Erythroblast (primary cell): ENCODE measurements at places on chromosomes 6 and 20.

DNA sequence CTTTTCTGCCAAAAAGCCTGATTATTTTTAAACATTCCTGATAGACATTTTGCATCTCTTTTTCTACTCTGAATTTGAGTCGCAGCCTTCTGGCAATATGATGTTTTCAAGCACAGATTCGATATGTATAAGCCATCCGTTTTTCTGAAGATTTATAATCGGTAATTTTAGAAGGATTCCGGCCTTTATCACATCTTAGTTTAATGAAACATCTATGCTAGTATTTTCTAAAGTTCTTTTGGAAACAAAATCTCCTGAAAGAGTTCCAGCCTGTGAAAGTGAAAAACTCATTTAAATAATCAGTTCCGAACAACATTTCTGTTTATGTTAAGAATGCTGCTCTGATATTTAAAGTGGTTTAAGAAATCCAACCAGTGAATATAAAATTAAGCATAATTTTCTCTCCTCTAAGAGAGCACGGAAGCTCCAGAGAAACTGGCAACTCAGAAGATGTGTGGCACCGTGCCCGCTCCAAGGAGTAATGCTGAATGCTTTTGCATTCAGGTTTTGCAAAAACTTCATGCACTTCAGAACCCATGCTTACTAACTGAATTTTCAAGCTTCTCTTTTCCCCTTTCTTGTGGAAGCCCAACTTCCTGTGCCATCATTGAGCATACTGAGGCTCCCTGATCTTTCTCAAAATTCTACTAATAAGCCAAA lies 20.7 kb downstream of the NDUFAF4 start:
- no peak for DNase-seq

- DNase-seq: no peak
Observed at GRCh38 chr6:132388291-132388690, 13.0 kb downstream of the MOXD1 start.

- DNase-seq: no peak
Observed at GRCh38 chr6:119929121-119929520, 579.6 kb upstream of the MAN1A1 start.

DNA sequence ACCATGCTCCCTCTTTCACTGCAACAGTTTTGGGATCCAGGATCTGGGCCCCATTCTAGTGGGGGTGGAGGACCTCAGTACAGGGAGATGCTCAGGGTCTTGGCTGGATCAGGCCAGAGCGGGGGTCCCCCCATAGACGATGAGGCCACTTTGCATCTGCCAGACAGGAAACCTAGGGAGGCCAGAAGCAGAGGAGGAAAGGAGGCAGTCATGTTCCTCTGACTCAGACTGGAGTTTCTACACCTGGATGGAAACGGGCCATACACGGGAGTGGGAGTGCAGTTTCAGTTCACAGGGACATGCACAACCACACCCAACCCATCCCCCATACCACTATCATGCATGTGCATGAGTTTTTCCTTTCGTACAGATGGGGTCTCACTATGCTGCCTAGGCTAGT lies 3.6 kb upstream of the EMILIN3 start:
- no peak for DNase-seq

GRCh38 chr20:63951398-63952209 lies 4.6 kb downstream of the UCKL1 start:
- DNase-seq: no peak

GRCh38 chr6:157361886-157362285 lies 19.1 kb upstream of the ZDHHC14 start:
- DNase-seq: no peak

DNA sequence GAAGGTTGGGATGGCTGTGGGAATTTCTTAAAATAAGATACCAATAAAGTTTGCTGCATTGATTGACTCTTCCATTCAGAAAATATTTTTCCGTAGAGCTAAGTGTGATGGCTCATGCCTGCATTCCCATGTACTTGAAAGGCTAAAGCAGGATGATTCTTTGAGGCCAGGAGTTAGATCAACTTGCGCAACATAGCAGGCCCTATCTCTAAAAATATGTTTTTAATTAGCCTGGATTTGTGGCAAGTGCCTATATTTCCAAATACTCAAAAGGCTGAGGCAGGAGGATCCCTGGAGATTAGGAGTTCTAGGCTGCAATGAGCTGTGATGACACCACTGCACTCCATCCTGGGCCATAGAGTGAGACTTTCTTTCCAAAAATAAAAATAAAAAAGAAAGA lies 431.2 kb upstream of the PTCHD4 start:
- no peak for DNase-seq

DNA sequence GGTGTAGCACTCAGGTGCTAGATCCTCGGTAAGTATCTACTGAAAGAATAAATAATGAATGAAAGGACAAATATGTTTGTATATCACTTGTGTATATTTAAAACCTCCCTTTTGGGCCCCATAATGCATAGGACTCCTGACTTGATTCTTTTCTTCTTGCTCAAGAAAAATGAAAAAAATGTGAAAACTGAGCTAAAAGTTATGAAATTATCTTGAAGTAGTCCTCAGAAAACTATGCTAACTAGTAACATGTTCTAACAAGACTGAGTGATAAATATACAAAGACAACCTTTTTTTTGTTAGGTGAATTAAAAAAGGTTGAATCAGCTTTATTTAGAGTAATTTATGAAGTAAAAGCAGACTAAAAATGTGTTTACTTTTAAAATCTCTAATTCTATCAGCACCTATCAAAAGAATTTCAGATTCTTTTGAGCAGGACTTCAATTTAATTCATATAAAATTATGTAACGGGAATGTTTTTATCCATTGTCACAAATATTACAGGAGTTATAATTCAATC lies 247.8 kb upstream of the JAG1 start:
- DNase-seq: no peak

DNA sequence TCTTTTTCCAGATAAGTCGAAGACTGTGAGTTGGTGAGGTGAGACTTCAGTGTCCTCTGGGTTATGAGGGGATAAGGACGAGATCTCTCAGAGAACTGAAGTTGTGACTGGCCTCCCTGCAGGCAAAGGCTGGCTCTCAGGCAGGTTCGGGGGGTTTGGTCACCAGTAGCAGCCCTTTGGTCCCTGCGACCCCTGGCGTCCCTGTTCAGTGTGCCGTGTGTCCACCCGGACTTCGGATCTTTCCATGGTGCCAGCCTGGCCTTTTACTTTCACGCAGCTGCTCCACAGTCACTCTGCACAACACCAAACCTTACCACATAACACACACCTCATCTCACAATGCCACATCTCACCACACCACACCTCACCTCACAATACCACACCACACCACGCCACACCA lies 131.9 kb downstream of the ERMARD start:
- no peak for DNase-seq

GRCh38 chr20:49659056-49659455 lies 54.6 kb downstream of the B4GALT5 start:
- no peak for DNase-seq

DNA sequence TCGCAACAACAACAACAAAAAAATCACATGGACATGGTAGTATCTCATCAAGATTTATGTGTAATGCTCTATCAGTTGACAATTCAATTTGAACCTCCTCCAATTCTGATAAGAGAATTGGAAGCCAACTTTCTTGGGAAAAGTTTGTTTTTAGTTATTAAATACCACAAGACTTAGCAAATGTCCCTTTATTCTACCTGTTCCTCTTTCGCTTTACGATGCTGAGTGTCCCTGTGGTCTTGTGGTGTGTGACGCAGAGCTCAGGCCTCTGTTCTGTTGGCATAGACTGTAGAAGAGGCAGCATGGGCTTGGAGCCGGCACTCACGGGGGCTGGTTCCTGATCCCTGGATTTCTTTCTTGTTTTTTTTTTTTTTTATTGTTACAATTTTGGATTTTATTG lies 76.7 kb downstream of the PSMB1 start:
- DNase-seq: no peak

DNA sequence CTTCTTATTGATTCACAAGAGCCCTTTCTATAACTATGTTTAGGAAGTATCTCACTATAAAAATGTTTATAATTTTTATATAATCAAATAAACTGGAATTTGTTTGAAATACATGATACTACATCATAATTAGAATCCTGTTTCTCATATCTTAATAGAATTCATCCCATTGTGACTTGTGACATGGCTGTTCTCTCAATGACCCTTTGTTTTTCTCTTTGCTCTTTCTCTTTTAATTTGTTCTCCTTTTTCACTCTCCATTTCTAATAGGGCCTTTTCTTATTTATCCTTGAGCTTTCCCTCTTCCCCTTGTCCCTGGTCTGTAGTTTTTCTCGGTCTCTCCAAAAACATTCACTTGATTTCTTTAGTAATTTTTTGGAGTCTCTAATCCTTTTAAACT lies 111.3 kb downstream of the ADGRB3 start:
- no peak for DNase-seq

- no peak for DNase-seq
Observed at GRCh38 chr6:20362623-20363022, 39.1 kb upstream of the E2F3 start.

- DNase-seq: no peak
Observed at GRCh38 chr20:37331060-37331857, 14.7 kb upstream of the SRC start.

DNA sequence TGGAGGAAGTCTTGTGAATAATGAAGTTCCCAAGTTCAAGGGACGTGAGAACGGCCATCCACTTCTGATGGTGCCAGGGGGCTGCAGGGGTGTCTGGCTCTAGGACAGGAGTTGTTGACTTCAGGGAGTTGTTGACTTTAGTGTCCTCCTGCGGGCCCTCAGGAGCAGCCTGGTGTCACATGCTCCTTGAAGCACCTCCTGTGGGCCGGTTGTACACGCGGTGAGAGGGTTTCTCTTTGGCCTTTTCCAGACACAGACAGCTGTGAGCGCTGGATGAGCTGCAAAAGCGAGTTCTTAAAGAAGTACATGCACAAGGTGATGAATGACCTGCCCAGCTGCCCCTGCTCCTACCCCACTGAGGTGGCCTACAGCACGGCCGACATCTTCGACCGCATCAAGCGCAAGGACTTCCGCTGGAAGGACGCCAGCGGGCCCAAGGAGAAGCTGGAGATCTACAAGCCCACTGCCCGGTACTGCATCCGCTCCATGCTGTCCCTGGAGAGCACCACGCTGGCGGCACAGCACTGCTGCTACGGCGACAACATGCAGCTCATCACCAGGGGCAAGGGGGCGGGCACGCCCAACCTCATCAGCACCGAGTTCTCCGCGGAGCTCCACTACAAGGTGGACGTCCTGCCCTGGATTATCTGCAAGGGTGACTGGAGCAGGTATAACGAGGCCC lies 77.8 kb downstream of the ISM1 start:
- no peak for DNase-seq

GRCh38 chr6:25601800-25602673 lies 50.0 kb upstream of the SCGN start:
- DNase-seq: peak; percentile 85

- peak; percentile 60 for DNase-seq
Observed at GRCh38 chr20:51966296-51966971, 164.1 kb upstream of the SALL4 start.

DNA sequence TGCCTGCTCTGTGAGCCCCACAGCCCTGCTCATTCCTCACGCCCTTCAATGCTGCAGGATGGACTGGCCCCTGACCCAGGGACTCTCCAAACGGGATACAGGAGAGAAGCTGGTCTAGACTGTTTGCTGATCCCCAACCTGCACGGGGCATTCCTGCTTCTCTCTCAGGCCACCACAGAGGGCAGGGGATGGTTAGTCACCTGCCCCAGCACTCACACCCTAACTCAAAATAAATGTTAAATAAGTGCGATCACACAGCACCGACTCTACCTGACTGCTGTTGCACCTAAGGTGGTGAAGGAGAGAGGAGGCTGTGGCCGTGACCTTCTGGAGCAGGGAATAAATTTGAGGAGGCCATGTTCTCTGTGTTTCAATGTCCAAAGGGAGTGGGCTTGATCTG lies 39.9 kb upstream of the TGM6 start:
- DNase-seq: no peak

DNA sequence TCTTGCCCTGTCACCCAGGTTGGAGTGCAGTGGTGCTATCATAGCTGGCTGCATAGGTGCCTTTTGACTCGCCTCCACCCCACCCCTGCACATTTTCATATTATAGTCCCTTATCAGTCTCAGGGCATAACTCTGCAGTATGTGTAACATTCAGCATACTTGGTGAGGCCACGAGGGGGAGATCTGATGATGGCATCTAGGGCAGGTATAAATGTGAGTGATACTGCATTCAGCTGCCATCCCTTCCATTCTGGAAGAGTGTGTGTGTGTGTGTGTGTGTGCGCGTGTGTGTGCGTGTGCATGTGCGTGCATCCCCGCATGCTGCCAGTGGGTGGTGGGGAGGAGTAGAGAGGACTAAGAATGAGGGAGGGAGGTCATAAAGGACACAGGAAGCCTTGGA lies 81.4 kb downstream of the JARID2 start:
- DNase-seq: peak; percentile 90

- DNase-seq: no peak
Observed at GRCh38 chr20:63081831-63082230, 75.1 kb upstream of the BHLHE23 start.

GRCh38 chr20:38296433-38296832 lies 7.5 kb upstream of the BPI start:
- DNase-seq: no peak

DNA sequence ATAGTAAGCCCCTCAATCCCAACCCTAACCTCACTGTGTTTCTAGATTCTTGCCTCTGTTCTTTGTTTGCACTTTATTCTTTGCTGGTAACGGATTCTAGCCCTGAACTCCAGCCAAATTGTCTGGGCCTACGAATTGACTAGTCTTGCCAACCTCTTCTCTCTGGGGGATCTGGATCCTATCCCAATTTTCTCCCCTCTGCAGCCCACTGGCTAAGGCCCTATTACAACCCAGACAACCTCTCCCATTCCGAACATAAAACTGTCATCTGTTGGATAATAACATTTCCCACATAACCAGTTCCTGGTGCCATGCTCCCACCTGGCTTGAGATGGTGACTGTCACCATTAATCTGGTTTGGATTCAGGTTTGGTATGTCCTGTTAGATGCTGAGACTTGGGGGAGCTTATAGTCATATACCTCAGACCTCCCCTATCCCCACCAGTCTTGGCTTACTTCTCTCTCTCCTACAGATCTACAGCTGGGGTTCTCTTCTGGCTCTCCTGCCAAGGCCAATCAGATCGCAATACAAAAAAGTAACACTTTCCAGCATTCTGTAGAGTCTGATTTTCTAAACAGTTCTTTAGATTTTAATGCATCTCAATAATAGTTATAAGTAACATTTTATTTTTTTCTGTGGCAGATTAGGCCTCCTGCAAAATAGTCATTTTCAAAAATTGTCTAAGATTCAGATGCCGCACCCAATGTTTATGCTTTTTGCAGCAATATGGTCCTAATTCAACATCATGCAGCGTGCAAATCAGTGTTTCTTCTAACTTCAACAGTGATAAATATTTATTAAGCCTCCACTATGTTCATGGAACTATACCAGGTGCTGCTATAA lies 29.8 kb upstream of the AHI1 start:
- no peak for DNase-seq

GRCh38 chr6:102853249-102853955 lies 1459.9 kb downstream of the GRIK2 start:
- no peak for DNase-seq

DNA sequence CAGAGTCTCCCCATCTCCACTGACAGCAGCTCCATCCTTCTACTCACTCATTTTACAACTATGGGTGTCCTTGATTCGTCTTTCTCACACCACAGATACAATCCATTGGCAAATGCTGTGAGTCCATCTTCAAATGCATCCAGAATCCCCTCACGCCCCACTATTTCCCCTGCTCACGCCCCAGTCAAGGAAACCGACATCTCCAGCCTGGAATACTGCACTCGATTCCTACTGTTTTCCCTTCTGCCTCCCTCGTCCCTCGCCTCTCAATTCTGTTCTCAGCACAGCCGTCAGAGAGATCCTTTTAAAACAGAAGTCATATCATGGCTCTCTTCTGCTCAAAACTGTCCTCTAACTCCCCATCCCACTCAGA lies 4.7 kb downstream of the HLA-B start:
- no peak for DNase-seq
